ENCODE measurements at places on chromosomes 3 and 15.

DNA sequence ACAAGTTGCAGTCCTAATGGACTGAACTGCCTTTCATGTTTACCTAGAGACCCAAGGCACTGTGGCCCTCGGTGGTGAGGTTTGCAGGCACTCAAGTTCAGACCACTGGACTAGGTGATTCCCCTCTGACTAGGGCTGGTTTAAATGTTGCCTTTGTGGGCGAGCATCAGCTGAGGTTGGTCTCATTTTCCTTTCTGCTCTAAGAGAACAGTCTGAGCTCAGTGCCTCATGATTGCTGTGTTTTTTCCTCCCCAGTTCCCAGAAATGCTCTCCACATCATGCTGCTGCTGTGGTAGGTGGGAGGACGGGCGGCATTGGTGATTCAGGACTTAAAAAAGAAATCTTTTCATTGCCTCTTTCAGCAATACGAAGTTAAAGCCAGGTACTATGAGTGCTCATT is 237.2 kb downstream of the MBNL1 start:
- no peak for DNase-seq

DNA sequence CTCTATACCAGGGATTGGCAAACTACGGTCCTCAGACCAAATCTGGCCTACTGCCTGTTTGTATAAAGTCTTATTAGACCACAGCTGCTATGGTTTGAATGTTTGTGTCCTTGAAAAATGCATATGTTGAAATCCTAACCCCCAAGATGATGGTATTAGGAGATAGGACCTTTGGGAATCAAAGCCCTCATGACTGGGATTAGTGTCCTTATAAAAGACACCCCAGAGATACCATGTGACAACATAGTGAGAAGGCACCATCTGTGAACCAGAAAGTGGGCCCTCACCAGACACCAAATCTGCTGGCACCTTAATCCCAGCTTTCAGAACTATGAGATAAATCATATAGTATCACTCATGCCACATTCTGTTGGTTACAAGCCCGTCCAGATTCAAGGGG is 7.4 kb downstream of the HMCES start:
- no peak for DNase-seq

DNA sequence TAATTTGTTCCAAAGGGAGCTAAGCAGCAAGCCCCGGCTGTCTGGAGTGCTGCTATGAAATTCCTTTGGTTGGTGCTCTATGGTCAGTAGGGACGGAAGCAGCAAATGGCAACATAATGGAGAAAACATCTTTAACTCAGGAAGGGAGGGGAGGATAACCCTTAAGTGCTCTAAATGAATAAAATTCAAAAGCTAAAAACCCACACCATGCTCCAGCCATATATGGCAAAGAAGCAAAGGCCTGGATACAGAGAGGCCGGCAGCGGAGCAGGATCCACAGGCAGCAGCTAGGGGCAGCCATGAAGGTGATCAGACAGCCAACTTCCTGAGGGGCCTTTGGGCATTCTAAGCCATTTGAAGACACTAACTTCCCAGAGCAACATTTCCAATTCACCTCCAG is 38.9 kb downstream of the IL17RD start:
- DNase-seq, result no peak

- DNase-seq, result no peak
These were observed 83.6 kb upstream of the TSEN2 start for GRCh38 chr3:12400616-12401194.

DNA sequence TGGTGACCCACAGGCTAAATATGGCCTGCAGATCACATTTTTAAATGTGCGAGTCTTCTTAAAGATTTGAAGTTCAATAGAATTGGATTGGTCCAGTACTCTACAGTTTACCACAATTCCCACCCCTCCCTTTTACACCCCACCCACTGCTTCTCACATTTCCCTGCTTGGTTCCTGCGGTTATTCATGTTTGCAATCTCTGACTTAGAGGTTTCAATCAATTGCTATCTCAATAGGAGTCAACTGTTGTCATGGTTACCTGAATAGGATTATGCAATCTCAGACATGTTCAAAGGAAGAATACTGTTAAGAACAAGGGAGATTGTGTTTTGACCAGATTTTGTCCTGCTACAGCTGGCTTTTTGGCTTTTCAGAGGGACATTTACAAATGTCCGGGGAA is 4.9 kb upstream of the C3orf49 start:
- no peak for DNase-seq

All from HTR-8/SVneo (cell line).